CD4-positive, alpha-beta T cell treated with Interleukin-4 for 1 hour (primary cell): ENCODE measurements at places on chromosomes 5 and 9.

- DNase-seq: no peak
These were observed 35.3 kb downstream of the EQTN start for GRCh38 chr9:27261517-27262211.

GRCh38 chr9:22650946-22651345 is 204.3 kb downstream of the DMRTA1 start:
- DNase-seq: no peak

DNA sequence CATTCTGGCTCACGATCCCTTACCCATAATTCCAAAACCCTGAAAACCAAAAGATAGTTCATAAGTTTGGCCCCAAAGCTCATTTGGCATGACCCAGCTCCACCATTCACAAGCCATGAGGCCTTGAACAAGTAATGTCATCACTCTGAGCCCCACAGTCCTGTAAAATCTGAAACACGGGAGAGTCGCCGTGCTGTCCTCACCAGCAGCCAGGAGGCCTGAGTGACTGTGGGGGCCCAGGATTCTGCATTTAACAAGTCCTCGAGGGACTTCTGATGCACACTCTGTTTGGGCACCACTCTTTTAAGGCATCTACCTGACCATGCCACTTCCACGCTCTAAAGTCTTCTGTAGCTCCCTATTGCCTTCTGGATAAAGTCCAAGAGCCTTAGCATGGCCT is 40.8 kb downstream of the DUSP1 start:
- DNase-seq: no peak

DNA sequence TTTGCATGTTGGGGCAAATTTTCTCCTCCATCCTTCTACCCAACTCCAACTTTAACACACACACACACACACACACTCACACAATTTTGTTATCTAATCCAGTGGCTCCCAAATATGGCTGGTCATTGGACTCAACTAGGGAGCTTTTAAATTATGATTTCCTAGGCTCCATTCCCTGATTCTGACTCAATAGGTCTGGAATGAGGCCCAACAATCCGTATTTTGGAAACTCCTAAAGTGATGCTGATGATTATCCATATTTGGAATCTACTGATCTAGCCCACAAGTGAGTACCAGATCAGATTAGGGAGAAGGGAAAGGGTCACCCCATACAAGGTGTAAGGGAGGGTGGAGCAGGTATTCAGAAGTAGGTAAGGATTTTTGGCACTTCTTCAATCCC is 309.7 kb downstream of the TLE1 start:
- no peak for DNase-seq

DNA sequence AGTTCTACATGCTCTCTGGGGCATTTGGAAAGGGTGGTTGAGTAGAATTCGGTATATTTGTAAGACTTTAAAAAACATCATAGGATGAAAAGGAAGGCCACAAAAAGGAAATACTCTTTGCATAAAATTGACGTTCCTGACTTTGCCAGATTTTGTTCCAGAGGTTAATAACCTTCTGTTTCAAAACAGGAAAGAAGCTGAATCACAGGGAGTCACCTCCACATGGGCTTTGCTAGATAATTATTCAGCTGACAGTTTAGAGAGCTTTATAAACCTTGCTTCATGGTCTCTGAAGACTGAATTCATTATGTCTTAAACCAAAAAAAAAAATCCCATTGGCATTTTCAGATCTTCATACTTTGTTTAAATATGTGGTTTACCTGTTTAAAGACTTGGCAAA is 203.7 kb downstream of the SEMA6A start:
- DNase-seq: no peak

GRCh38 chr5:56094579-56095361 is 100.0 kb upstream of the IL6ST start:
- DNase-seq: peak; percentile 23

DNA sequence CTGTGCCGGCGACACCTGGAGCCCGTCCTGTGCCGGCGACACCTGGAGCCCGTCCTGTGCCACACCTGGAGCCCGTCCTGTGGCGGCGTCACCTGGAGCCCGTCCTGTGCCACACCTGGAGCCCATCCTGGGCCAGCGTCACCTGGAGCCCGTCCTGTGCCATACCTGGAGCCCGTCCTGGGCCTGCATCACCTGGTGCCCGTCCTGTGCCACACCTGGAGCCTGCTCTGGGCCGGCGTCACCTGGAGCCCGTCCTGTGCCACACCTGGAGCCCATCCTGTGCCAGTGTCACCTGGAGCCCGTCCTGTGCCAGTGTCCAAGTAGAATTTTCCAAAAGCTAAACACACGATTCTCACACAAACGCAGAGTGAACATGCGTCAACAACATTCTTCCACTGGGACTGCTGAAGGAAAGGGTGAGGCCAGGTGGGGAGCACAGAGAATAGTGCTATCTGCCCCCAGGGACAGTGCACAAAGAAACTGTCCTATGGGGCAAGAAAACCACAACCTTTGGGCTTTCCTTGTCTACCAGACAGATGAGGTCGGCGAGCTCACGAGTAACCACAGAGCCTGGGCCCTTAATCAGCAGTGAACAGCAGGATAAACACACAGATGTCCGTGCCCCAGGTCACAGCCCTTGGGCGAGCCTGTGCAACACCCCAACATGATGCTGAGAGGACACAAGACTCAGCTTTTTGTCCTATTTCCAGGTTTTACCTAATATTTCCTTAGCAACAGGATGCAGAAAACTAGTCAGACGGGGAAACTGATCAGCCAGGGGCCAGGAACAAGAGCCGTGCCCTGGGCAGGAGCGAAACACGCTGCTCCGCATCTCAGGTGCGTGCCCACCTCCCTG is 7.9 kb downstream of the QSOX2 start:
- DNase-seq: no peak

- no peak for DNase-seq
These were observed 110.5 kb downstream of the GAS1 start for GRCh38 chr9:86836797-86837196.
